GM23248 (cell line): ENCODE measurements at places on chromosomes 5 and 9. TPM values are rescaled to one million over a fixed set of nuclear protein-coding genes. Genes with fewer than 3 reads are reported as not detected.

Gene GFRA3
- total RNA-seq, result not detected in 2 replicates

Gene CHSY3
- total RNA-seq, result 2.4 and 4.2 TPM in 2 replicates

Gene TUSC1
- total RNA-seq, result 13.9 and 14.1 TPM in 2 replicates

Gene ROPN1L
- total RNA-seq, result 0.86 TPM in 1 of 2 replicates, not detected in the other

Gene BSPRY
- total RNA-seq, result not detected in 2 replicates

Gene SH3TC2
- total RNA-seq, result 1.1 and 1.5 TPM in 2 replicates

Gene THBS4
- total RNA-seq, result under 0.01 and 0.43 TPM in 2 replicates

Gene GALNT12
- 7.8 and 10.1 TPM in 2 replicates for total RNA-seq

Gene PCDHGA4
- 10.8 and 13.9 TPM in 2 replicates for total RNA-seq

Gene DND1
- total RNA-seq, result 0.22 and 0.38 TPM in 2 replicates

Gene CYFIP2
- 1.8 and 5.9 TPM in 2 replicates for total RNA-seq

Gene PCDHGA3
- 7.5 and 7.6 TPM in 2 replicates for total RNA-seq

Gene PRDM9
- not detected in 2 replicates for total RNA-seq

Gene DMGDH
- 0.38 and 1.6 TPM in 2 replicates for total RNA-seq

Gene CDH6
- 3.3 and 7.2 TPM in 2 replicates for total RNA-seq

Gene CCT5
- total RNA-seq, result 301 and 392 TPM in 2 replicates

Gene TMEFF1
- total RNA-seq, result 0.43 and 4.4 TPM in 2 replicates

Gene NELFB
- 65.0 and 69.6 TPM in 2 replicates for total RNA-seq

- H3K27ac ChIP-seq, result peak within 1 kb of the TSS; percentile 95
- no peaks in the 10 kb centered on the region for H3K36me3 ChIP-seq
- peaks cover 29% of the 10 kb centered on the region for H3K4me1 ChIP-seq
- peak; percentile 98 for DNase-seq
- H3K4me3 ChIP-seq, result peak within 1 kb of the TSS; percentile 89
Measured at GRCh38 chr5:66144074-66144833, at the start of gene SREK1. TSS of gene SREK1 (plus strand) at chr5:66144300. CDS start at chr5:66144377, 77 bp downstream.

- H3K4me1 ChIP-seq, result no peaks in the 10 kb centered on the region
- no peaks in the 10 kb centered on the region for H3K27me3 ChIP-seq
- peak; percentile 0 for DNase-seq
- H3K36me3 ChIP-seq, result no peaks in the 10 kb centered on the region
- no peak overlapping the region for H3K27ac ChIP-seq
- H3K4me3 ChIP-seq, result no peak overlapping the region
Measured at GRCh38 chr5:102090770-102091169, 205.3 kb downstream of the SLCO4C1 start.

DNA sequence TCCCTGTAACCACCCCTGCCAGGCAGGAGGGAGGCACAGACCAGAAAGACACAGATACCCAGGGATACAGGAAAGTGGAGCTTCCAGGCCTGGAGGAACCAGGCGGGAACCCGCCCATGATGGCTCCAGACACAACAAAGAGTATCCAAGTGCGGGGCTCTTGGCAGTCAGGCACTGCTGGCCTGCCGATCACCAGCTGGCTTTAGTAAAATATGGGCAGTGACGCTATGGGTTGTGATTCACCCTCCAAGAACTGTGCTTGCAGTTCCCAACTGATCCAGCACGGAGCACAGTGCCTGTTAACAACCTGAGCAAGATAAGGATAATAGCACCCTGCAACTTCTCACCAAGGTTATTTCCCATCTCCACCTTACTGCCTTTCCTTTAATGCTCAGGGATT is 463.3 kb downstream of the IRX1 start:
- H3K4me3 ChIP-seq, result no peak overlapping the region
- H3K27ac ChIP-seq, result no peak overlapping the region
- H3K27me3 ChIP-seq, result no peaks in the 10 kb centered on the region
- H3K4me1 ChIP-seq, result no peaks in the 10 kb centered on the region

GRCh38 chr9:92292338-92293074 is 991 bp downstream of the IARS1 start:
- H3K4me1 ChIP-seq, result peaks cover 39% of the 10 kb centered on the region
- peak overlapping the region; percentile 86 for H3K27ac ChIP-seq
- no peaks in the 10 kb centered on the region for H3K27me3 ChIP-seq
- H3K36me3 ChIP-seq, result peaks cover 30% of the 10 kb centered on the region
- peak; percentile 63 for DNase-seq

DNA sequence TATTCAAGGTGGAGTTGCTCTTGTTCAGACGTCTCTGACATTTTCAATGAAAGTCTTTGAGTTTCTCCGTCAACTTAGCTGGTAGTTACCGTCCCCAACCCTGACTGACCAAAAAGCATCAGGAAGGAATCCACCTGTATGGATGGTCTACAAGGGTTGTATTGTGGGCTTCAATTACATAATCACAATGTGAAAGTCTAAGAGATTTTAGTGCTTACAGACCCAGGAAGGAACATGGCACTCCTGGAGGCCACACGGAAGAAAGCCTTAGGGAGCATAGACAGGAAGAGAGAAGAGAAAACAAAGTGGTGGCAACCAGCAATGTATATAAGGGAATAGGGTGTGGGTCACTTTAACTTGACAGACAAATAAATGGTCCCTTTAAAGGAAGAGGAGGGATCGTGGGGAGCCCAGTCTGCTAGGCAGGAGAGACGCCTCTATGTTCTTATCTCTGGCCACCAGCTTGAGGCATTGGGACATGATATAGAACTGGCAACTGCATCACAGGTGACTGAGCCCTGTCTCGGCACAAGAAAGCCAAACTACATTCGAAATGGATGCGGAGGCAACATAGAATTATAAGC is 80.4 kb downstream of the ALDH7A1 start:
- DNase-seq, result no peak
- H3K27me3 ChIP-seq, result no peaks in the 10 kb centered on the region
- H3K36me3 ChIP-seq, result no peaks in the 10 kb centered on the region

- H3K27ac ChIP-seq, result no peak overlapping the region
- no peaks in the 10 kb centered on the region for H3K36me3 ChIP-seq
- H3K27me3 ChIP-seq, result no peaks in the 10 kb centered on the region
- H3K4me3 ChIP-seq, result no peak overlapping the region
- DNase-seq, result no peak
- peaks cover 10% of the 10 kb centered on the region; the same call in 1 of the 2 replicates for H3K4me1 ChIP-seq
Measured at GRCh38 chr5:143406408-143406807, 2.9 kb upstream of the NR3C1 start.

DNA sequence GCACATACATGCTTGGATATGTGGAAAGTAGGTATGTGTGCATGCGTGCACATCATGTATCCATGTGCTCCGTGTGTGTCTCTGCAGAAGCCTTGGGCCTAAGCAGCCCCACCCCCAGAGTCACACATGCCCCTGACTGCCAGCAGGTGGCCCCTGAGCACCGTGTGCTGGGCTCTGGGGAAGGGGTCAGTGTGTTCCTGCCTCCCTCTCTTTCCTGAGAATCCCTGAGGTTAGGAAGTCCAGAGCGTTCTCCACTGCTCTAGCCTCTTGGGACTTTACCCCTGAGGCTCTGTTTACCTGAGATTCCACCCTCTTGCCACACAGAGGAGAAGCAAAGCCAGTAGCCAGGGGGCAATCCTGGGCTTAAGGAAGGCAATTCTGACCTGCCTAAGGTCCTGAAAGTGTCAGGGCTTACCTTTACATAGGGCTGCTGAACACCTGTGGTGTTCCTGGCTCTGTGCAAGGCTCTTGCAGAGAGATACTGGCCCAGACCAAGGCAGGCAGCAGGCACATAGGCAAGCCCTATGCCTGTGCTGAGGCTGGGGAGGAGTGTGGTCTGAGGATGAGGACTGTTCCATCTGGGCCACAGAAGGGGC is 207.3 kb downstream of the TMEM38B start:
- H3K27me3 ChIP-seq, result no peaks in the 10 kb centered on the region
- no peaks in the 10 kb centered on the region for H3K36me3 ChIP-seq
- no peak overlapping the region for H3K27ac ChIP-seq
- no peak overlapping the region for H3K4me3 ChIP-seq
- peak; percentile 19 for DNase-seq

- 0 out of 2 replicates have a peak, but pooled peaks cover 11% of the 10 kb centered on the region for H3K4me1 ChIP-seq
- no peak overlapping the region for H3K27ac ChIP-seq
- H3K27me3 ChIP-seq, result no peaks in the 10 kb centered on the region
- no peak for DNase-seq
- H3K36me3 ChIP-seq, result no peaks in the 10 kb centered on the region
Measured at GRCh38 chr5:10631316-10631996, 67.6 kb downstream of the ANKRD33B start.

- H3K36me3 ChIP-seq, result no peaks in the 10 kb centered on the region
- no peak overlapping the region for H3K27ac ChIP-seq
- H3K4me3 ChIP-seq, result no peak overlapping the region
- H3K27me3 ChIP-seq, result peaks cover 8% of the 10 kb centered on the region; the same call in 1 of the 2 replicates
- DNase-seq, result no peak
Measured at GRCh38 chr9:109317311-109317978, 3.4 kb downstream of the EPB41L4B start.

- peak overlapping the region; percentile 91 for H3K4me3 ChIP-seq
- H3K27me3 ChIP-seq, result no peaks in the 10 kb centered on the region
- H3K4me1 ChIP-seq, result no peaks in the 10 kb centered on the region
- H3K27ac ChIP-seq, result peak overlapping the region; percentile 44
- DNase-seq, result peak; percentile 81
Measured at GRCh38 chr9:132769906-132770769, 99.9 kb downstream of the GTF3C4 start.

- H3K27ac ChIP-seq, result no peak overlapping the region
- no peak overlapping the region for H3K4me3 ChIP-seq
- H3K4me1 ChIP-seq, result no peaks in the 10 kb centered on the region
- H3K27me3 ChIP-seq, result no peaks in the 10 kb centered on the region
- H3K36me3 ChIP-seq, result no peaks in the 10 kb centered on the region
- no peak for DNase-seq
Measured at GRCh38 chr5:37088009-37088408, 161.2 kb downstream of the CPLANE1 start.

GRCh38 chr9:3027210-3027609 is 183.3 kb upstream of the PUM3 start:
- no peaks in the 10 kb centered on the region for H3K36me3 ChIP-seq
- no peak for DNase-seq
- peaks cover 2% of the 10 kb centered on the region; the same call in 1 of the 2 replicates for H3K27me3 ChIP-seq
- H3K4me1 ChIP-seq, result no peaks in the 10 kb centered on the region
- H3K4me3 ChIP-seq, result no peak overlapping the region

- H3K27ac ChIP-seq, result no peak overlapping the region
- H3K36me3 ChIP-seq, result no peaks in the 10 kb centered on the region
- H3K27me3 ChIP-seq, result no peaks in the 10 kb centered on the region
- no peak overlapping the region for H3K4me3 ChIP-seq
- no peak for DNase-seq
Measured at GRCh38 chr5:83394190-83394589, 77.4 kb upstream of the VCAN start.

DNA sequence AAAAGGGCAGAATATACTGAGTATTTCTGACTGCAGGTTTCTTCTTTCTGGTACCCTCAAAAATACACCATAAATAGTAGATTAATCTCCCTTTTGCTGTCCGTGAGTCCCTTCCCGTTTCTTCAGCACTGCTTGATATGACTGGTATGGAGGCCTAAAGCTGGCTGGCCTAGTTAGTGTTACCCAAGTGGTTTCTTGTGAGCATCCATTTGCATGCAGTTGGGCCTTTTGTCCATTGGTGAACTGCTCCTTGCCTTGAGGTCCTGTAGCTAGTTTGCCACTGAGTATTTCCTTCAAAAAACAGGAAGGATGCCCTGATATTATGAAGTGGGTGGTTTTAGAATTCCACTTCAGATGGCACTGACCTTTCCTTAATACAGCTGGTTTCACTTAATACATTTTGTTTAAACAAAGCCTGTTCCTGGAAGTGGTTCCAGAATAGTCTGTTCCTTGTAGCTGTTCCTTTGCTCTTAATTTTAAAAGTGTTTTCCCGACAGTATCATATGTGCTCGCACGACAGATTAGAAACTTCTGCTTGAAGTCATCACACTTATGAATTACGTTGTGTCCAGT is 40.0 kb upstream of the ABL1 start:
- H3K36me3 ChIP-seq, result no peaks in the 10 kb centered on the region
- DNase-seq, result peak; percentile 53

- peaks cover 36% of the 10 kb centered on the region for H3K4me1 ChIP-seq
- peak overlapping the region; percentile 59 for H3K27ac ChIP-seq
- H3K36me3 ChIP-seq, result no peaks in the 10 kb centered on the region
- DNase-seq, result peak; percentile 70
- H3K4me3 ChIP-seq, result no peak overlapping the region
Measured at GRCh38 chr5:58262226-58262625, 197.7 kb downstream of the PLK2 start.

- H3K27ac ChIP-seq, result no peak overlapping the region
- no peaks in the 10 kb centered on the region for H3K27me3 ChIP-seq
- no peak for DNase-seq
- no peaks in the 10 kb centered on the region for H3K4me1 ChIP-seq
Measured at GRCh38 chr5:104611135-104611767, 1048.7 kb upstream of the NUDT12 start.

- no peaks in the 10 kb centered on the region for H3K27me3 ChIP-seq
- DNase-seq, result no peak
- H3K36me3 ChIP-seq, result no peaks in the 10 kb centered on the region
- H3K4me1 ChIP-seq, result no peaks in the 10 kb centered on the region
- no peak overlapping the region for H3K27ac ChIP-seq
Measured at GRCh38 chr5:178356431-178356872, 123.8 kb upstream of the PHYKPL start.

DNA sequence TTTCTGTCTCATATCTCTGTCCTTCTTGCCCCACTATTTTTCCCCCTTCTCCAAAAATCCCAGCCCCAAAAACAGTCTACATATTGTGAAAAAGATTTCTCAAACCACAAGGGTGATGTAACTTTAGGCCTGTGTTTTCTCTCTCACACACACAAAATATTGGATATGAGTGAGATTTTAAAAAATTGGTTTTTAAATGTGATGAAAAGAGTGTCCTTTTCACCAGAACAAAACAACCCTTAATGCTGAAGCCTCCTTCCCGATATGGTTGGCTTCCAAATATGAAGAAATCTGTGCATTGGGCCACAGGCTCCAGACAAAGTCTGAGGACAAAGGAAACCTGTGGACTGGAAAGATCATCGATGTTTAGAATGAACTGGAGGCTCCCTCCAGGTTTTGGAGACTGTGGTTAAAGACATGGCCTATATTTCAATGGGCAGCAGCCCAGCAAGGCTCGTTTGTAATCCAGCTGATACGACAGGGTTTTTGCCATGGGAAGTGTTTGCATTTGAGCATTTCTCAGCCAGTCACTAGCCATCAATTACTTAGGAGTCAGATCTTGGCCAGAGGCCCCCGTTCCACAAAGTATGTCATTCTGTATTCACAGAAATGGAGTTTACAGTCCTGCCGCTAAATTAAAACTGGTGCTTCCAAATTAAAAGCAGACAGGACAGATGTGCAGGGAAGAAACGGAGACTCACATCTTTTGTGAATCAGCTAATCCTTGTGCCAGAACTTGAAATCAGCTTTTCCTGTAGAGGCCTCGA is 546.3 kb downstream of the EBF1 start:
- H3K4me3 ChIP-seq, result 0 out of 2 replicates have a peak overlapping the region, but pooled peaks have one; percentile 4
- DNase-seq, result peak; percentile 78
- peak overlapping the region; percentile 64 for H3K27ac ChIP-seq

- H3K4me3 ChIP-seq, result peak overlapping the region; percentile 83
- peak; percentile 64 for DNase-seq
- H3K27ac ChIP-seq, result peak overlapping the region; percentile 90
- H3K4me1 ChIP-seq, result 0 out of 2 replicates have a peak, but pooled peaks cover 12% of the 10 kb centered on the region
- H3K27me3 ChIP-seq, result no peaks in the 10 kb centered on the region
- no peaks in the 10 kb centered on the region; the same call in 1 of the 2 replicates for H3K36me3 ChIP-seq
Measured at GRCh38 chr5:181223729-181224389, 778 bp downstream of the TRIM41 start.
